ENCODE measurements at places on chromosomes 6 and 20.

DNA sequence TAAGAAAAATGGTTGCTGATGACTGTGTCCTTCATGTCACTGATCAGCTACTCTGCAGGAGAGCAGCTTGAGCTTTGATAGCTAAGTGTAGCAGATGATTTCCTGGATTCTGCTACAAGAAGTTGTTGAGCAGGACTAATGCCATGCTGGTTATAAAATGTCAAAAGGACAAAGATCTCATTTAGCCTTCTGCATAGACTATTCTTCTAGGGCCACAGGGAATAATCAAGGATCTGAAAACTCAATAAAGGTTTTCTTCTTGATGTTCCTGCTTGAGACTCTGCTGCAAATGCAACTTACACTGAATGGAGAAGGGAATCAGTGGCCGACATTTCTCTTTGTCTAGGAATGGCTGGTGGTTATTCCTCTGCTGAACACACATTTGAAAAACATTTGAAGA, 360.3 kb upstream of the PTCHD4 start:
- DNase-seq, result no peak

DNA sequence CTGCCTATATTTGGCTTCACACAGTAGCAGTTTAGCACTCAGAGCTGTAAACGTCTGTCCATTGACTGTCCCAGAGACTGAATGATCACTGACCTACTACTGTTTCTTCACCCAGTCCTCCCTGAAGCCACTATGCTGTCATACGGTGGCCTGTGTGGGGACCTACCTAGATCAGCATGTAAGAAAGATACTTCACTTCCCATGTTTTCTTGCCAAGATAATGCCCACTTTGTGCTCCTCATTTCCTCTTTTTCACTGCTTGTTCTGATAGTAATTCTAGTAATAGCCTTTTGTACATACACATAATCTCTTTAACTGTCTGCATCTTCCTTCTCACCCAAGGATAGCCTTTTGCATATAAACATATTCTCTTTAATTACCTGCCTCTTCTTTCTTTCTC, 109.9 kb upstream of the TIAM2 start:
- DNase-seq, result no peak

DNA sequence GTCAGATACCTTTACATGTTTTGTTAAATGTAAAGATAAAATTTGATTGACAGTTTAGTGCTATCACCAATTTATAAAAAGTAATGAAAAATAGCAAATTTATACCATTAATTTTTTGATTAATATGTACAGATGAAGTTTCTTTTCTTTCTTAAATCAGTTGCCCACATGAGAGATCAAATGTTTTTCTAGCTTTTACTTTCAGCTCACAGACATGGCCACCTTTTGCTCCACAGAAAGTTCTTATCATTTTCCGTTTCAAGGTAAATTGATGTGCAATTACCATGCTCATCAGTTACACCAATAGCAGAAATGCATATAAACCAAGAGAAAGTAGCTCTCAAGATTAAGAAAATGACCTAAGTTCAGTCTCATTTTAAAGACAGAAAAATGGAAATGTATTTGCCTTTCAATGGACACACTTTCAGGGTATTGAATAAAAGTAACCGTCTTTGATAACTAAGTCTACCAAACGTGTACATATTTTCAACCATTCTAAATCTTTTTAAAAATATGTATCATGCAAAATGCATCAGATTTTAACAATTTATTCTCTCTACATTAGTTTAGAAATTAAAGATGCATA, 16.6 kb upstream of the EXOC2 start:
- DNase-seq, result no peak

DNA sequence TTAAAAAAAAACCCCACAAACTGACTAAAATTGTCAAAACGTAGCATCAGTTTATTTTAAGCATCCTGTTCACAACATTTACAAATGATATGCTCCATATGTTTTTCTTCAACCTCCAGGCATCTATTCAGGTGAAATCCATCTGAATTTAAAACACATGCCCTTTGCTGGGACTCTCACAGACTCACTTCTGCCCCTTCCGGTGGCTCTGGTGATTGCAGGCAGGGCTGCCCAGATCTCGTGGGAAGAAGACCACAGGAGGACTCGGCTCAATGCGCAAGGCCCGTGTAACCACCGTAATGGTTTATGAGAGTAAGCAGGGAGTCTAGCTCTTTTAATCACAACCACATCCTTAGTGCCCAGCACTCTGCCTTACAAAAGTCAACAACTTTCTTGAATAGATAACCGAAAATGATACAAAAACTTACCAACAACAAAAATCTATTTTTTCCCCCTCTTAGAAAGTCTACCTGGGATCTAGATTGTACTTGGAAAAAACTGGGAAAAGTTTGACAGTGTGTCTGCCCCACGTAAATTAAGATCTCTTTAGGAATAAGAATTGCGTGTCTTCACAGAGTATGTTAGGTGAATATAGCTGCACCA, 139.1 kb downstream of the KIF16B start:
- peak; percentile 44 for DNase-seq

DNA sequence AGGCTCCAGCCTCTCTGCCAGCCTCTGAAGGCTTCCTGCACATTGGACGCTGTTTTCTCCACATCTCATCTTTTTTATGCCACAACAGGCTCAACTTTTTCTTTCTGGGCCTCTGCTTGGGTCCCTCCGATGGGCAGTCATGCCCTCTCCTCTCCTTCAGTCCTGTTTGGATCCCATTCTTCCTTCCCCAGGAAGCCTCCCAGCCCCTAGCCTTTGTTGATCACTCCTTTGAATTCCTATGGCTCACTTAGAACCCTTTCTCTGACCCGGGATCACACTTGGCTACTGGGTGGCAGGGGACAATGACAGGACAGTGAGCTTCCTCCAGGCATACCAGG, 4.5 kb downstream of the SLA2 start:
- DNase-seq, result no peak

DNA sequence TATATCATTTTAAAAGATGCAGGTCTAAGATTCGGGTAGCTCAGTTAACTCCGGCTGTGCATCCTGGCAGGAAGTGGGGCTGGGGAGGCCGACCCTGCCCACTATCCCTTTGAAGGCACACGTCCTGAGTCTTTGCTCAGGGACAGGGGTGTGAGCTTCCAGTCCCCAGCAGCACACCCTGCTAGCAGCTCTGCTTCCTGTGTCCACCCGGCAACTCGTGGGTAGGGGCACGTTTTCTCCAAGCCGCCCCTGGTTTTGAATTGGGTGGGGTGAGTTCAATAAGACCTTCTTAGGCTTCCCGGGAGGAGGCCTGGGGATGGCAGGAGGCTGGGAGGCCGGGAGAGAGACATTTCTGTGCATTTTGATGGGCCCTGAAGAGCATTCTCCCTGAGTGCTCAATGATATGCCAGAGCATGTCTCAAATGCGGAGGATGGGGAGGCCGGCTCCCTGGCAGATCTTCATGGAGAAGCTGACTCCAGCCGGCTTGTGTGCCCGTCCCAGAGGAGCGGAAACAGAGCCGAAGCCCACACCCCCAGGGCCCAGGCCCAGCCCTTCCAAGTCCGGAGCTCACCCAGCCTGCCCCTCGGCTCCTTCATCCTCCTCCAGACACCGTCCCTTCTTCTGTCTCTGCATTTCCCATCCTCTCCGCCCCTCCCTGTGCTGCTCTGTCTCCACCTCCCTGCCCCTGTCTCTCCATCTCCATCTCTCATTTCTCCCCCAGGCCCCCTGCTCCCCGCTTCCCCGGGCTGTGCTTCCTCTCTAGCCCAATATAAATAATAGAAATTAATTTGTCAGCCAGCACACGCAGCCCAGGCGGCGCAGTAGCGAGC, 36.3 kb upstream of the ZFAND3 start:
- no peak for DNase-seq

DNA sequence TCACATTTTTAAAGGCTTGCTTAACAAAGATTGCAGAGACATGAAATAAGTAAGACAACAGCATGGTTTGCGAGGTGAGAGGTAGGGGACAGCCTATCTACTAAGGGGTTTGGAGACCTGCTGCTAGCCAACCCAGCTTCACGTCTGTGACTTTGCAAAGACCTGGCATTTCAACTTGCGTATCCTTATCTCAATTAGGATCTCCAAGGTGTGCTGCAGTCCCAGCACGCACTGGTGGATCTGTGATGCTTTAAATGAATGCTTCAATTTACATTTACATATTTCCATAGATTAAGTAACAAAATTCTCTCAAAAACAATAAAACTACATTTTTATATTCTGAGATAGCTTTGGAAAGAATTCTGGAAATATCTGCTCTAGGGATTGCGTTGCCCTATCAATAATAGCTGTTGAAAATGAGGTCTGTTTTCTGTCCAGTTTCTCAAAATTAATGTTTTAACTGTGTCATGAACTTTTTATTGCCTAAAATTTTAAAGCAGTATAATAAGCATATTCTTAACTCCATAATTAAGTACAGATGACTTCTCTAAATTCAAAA, 124.4 kb upstream of the EDN1 start:
- DNase-seq, result no peak

DNA sequence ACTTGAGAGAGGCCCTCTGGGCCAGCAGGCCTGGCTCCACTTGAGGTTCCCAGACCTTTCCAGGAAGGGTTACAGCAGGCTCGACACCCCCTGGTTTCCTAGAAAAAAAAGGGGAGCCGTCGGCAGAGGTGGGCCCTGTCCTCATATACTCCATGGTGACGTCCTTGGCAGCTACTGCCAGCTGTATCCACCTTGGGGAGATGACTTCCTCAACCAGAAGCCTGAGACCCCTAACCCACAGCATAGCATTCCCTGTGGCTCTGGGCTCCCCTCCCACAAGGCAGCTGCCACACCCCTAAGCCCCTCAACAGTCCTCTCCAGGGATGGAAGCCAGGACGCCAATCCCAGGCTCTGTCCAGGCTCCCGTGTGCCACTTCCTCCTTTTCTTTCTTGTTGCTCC, 294.8 kb downstream of the CDC5L start:
- no peak for DNase-seq

DNA sequence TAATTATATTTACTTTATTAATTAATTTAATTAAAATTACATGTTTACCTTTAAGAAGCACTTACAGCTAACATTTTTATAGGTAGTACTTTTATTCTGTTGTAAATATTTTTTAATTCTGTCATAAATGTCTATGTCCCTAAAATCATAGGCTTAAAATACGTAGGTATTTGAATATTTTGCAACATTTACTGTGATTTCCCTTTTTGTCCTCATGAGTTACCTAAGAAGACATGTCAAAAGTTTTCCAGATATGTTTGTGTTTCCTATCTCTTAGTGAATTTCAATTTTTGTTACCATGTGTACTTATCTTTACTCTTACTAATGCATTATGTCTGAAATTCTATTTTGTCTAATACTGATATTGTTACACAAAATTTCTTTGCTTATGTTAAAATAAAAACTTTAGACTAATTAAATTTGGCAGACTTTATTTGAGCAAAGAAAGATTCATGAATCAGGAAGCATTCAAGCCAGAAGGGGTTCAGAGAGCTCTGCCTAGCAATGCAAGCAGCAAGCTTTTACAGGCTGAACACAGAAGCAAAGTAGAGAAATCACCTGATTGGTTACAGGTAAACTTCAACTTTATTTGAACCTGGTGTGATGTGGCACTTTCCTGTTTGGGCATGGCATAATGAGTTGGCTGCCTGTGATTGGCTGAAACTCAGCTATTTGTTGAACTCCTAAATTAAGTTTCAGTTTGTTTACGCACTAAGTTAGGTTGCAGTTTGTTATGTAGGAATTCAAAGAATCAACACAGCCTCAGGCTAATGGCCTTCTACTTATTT, 123.2 kb upstream of the TMEM170B start:
- DNase-seq, result no peak

- DNase-seq, result no peak
Observed at GRCh38 chr20:43942201-43942590, 27.5 kb downstream of the TOX2 start.

GRCh38 chr6:119677384-119677783, 327.8 kb upstream of the MAN1A1 start:
- no peak for DNase-seq

DNA sequence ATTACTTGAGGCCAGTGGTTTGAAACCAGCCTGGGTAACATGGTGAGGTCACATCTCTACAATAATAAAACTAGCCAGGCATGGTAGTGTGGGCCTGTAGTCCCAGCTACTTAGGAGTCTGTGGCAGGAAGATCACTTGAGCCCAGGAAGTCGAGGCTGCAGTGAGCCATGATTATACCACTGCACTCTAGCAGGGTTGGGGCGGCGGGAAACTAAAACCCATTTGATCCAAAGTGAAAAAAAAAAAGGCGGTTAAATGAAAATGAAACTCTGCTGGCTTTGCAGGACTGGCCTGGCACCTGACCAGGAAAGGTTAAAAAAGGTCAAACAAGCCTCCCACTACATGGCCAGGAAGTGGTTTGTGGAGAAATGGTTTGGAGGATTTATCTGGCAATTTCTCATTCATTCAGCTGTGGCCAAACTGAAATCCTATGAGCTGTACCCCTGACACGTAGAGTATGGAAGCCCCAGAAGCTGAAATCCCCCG, 36.6 kb downstream of the MTRES1 start:
- peak; percentile 90 for DNase-seq

DNA sequence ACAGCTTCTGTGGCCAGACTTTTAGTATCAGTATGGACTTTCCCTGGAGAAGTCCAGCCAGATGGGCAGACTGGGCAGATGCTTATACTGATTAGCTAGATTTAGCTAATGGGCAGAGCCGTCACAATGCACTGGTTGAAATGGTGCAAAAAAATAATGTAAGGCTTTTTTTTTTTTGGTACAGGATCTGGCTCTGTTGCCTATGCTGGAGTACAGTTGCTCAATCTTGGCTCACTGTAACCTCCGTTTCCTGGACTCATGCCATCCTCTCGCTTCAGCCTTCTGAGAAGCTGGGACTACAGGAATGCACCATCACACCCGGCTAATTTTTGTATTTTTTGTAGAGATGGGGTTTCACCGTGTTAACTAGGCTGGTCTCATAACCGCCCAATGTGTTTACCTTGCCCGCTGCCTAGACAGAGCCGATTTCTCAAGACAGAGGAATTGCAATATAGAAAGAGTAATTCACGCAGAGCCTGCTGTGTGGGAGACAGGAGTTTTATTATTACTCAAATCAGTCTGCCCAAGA, 16.4 kb upstream of the KIFC1 start:
- no peak for DNase-seq

DNA sequence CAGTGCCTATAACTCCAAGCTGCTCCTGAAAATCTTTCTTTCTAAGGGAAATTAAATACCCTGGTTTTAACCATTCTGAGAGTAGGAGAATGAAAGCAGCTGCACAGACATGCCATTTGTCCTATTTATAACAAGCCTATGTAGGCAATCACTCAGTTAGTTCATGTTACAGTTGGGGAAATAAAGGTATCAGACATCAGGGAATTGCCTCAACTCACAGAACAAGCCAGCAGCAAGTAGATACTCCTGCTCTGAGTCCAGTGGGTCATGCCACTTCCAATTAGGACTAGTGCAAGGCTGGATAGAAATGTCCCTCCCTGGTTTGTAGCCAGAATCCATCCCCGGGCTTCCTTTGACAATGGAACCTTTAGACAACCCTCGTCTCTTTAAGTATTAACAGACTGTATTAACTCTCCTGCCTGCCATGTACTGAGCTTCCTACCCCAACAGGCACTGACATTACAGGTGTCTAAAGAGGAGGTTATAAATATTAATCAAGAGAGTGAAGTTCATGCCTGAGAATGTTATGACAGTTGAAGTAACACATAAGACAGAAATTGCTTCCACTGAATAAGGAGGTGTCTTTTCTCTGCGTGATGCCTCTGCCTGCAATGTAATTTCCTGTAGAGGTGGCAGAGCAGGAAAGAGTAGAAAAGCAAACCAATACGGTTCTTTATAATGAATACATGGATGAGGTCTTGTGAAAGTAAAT, 28.0 kb upstream of the MARCKS start:
- no peak for DNase-seq

- no peak for DNase-seq
Observed at GRCh38 chr6:147176795-147177194, 27.4 kb upstream of the STXBP5 start.

GRCh38 chr20:63208346-63208909, 7.5 kb downstream of the YTHDF1 start:
- no peak for DNase-seq

- no peak for DNase-seq
Observed at GRCh38 chr20:46065006-46065405, 24.8 kb downstream of the NCOA5 start.
